ENCODE measurements at places on chromosomes 3 and 15.
A peak's percentile ranks its signal among the peaks of the same experiment; 100 is the strongest.

GRCh38 chr3:71102111-71102983 lies 481.2 kb downstream of the FOXP1 start:
- peaks cover 38% of the 10 kb centered on the region for H3K4me1 ChIP-seq
- H3K4me3 ChIP-seq, result no peak overlapping the region
- no peaks in the 10 kb centered on the region for H3K27me3 ChIP-seq
- H3K36me3 ChIP-seq, result no peaks in the 10 kb centered on the region

- DNase-seq, result no peak
- peaks cover 2% of the 10 kb centered on the region for H3K36me3 ChIP-seq
- no peak overlapping the region for H3K27ac ChIP-seq
- H3K27me3 ChIP-seq, result no peaks in the 10 kb centered on the region
- H3K4me1 ChIP-seq, result no peaks in the 10 kb centered on the region
Observed at GRCh38 chr3:57252404-57252803, 24.9 kb downstream of the APPL1 start.

DNA sequence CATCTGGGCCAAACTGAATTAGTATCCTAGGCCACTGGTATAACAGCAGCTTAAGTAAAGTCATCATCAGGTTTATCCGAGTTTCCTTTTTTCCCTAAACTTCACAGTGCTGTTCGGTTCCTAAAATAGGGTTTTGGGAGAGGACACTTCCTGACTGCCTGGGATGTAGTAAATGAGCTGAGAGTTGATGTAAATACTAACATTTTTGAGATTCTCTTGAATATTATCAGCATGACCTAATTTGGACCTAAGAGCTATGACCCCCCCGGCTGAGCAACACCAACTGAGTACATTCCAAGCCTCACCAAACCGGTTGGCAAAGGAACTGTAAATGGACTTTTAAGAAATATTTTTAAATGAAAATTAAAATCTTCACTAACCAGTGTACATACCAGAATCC lies 78.8 kb downstream of the IL5RA start:
- H3K27ac ChIP-seq, result no peak overlapping the region
- H3K27me3 ChIP-seq, result no peaks in the 10 kb centered on the region

DNA sequence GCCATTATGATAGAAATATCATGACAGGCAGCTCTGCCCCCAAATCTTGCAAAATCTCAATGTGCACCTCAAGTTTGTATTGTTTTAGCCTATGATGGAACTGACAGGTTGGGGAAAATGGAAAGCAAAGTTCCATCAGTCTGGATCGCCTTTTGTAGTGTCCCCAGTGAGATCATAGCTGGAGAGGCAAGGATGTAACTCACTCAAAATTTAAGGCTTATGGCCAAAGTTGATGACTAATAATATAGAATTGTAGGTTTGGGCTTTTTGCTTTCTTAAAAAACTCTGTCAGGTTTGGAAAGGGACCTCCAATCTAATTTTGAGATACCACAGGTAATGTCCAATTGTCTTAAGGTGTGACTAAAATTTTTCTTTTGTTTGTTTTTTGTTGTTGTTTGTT lies 1.4 kb upstream of the ACP3 start:
- no peaks in the 10 kb centered on the region for H3K36me3 ChIP-seq
- no peaks in the 10 kb centered on the region for H3K27me3 ChIP-seq
- DNase-seq, result no peak
- H3K4me3 ChIP-seq, result no peak overlapping the region

- no peaks in the 10 kb centered on the region for H3K27me3 ChIP-seq
- no peak overlapping the region for H3K4me3 ChIP-seq
- no peak overlapping the region for H3K27ac ChIP-seq
- no peak for DNase-seq
Observed at GRCh38 chr3:103181160-103181559, 746.3 kb downstream of the ZPLD1 start.

- H3K36me3 ChIP-seq, result peaks cover 6% of the 10 kb centered on the region
- no peak for DNase-seq
- no peaks in the 10 kb centered on the region for H3K27me3 ChIP-seq
- H3K4me3 ChIP-seq, result no peak overlapping the region
Observed at GRCh38 chr15:72037321-72037720, 80.6 kb downstream of the MYO9A start.

DNA sequence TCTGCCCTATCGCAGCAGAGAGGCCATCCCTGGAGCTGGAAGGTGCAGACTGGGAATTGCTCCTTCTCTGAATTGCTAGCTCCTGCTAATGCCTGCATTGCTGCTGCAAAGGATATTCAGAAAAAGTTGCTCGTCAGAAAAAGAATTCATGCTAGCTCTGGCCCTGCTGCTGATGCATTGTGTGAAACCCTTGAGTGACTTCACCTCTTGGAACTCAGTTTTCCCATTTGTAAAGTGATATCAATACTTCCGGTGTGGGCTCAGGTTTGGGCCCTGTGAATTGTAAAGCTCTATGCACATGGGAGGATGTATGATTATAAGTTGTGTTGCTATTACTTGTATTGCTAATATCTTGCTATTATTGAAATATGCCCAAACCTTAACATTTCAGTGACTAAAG lies 11.4 kb downstream of the SQOR start:
- H3K27ac ChIP-seq, result no peak overlapping the region
- no peak overlapping the region for H3K4me3 ChIP-seq
- H3K36me3 ChIP-seq, result no peaks in the 10 kb centered on the region
- H3K27me3 ChIP-seq, result no peaks in the 10 kb centered on the region
- no peaks in the 10 kb centered on the region for H3K4me1 ChIP-seq

DNA sequence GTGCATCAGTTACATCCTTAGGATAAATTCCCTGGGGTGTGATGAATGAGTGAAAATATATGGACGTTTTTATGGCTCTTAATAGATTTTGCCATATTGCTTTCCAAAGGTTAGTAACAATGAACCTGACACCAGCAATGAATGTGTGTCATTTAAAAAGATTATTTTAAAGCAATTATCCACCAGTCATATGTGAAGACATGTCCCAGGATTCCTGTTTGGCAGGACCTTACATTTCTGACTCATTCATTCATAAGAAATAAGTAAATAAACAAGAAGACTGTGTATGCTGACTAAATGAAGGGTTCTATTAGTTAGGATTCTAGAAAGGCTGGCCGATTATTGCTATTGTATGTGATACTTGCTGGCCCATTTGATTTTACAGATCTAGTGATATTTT lies 201.5 kb downstream of the SOX2 start:
- H3K27me3 ChIP-seq, result no peaks in the 10 kb centered on the region
- DNase-seq, result no peak
- H3K36me3 ChIP-seq, result no peaks in the 10 kb centered on the region

GRCh38 chr3:71763426-71763825 lies 9.8 kb downstream of the GPR27 start:
- no peaks in the 10 kb centered on the region for H3K4me1 ChIP-seq
- DNase-seq, result no peak
- no peaks in the 10 kb centered on the region for H3K36me3 ChIP-seq
- no peak overlapping the region for H3K4me3 ChIP-seq
- no peaks in the 10 kb centered on the region for H3K27me3 ChIP-seq

GRCh38 chr15:31606194-31606669 lies 279.6 kb downstream of the KLF13 start:
- H3K36me3 ChIP-seq, result no peaks in the 10 kb centered on the region
- H3K27ac ChIP-seq, result no peak overlapping the region
- H3K27me3 ChIP-seq, result no peaks in the 10 kb centered on the region
- no peak for DNase-seq
- H3K4me3 ChIP-seq, result no peak overlapping the region

GRCh38 chr3:150055332-150055731 lies 84.6 kb upstream of the PFN2 start:
- H3K27me3 ChIP-seq, result no peaks in the 10 kb centered on the region
- DNase-seq, result no peak
- H3K4me3 ChIP-seq, result no peak overlapping the region

DNA sequence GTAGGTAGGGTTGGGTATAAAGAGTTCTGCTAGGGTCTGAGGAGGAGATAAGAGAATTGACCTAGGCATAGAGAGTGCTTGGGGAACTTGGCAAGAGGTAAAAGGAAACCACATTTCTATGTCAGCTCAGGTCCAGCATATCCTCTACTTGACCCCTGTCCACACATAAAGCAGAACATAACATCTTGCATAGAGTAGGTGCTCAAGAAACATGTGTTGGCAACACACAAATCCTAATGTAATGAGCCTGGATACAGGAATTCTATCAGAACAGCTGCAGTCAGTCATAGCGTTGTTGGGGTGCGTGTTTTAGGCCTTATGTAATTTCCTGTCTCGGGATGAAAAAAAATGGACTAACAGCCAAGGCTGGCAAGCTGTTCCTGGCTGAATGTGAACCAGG lies 35.0 kb upstream of the PLCL2 start:
- no peak for DNase-seq
- no peak overlapping the region for H3K27ac ChIP-seq
- H3K36me3 ChIP-seq, result no peaks in the 10 kb centered on the region
- peak overlapping the region; percentile 35 for H3K4me3 ChIP-seq
- no peaks in the 10 kb centered on the region for H3K4me1 ChIP-seq

DNA sequence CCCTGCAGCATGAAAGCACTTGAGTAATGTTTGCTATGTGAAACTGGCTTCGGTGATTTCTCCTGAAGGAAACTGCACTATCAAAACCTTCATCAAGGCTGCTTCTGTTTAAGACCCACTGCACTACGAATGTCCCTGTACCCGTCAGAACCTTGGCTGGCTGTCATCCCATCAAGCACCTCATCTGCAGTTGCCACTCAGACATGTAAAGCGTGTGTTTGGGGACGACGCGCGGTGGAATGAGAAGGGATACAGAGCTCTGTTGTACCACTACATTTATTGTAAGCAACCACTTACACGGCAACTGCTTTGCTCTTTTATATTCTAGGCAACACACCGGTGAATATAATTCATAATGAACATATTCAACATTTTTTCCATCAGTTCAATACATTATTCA lies 147.6 kb downstream of the TIGIT start:
- H3K4me1 ChIP-seq, result peaks cover 3% of the 10 kb centered on the region
- no peak overlapping the region for H3K27ac ChIP-seq
- no peak overlapping the region for H3K4me3 ChIP-seq
- no peak for DNase-seq

DNA sequence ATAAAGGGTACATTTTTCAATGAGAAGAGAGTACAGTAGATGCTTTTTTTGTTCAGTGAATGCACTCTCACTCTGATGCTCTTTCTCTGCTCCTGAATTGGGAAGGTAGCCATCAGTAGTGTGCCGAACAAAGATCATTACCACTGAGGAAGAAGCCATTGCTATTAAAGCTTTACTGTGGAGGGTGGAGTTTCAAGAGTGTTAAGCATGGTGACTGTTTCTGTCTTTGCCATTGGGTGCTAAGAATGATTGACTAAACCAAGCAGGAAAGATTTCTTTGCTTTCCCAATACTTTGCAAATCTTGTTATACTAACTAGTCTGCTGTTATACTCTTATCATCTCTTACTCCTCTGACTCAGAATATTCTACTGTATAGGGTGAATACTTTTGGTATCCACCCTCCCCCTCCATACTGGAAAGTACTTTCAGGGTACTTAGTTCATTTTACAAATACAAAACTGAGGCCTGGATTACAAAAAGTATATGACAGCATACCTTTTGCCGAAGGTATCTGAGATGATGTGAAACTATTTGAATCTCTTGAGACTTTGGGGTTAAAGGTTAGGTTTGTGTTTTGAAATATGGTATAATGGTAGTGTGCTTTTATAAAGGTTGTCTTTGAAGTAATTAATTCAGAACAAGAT lies 1.7 kb downstream of the RAB11A start:
- no peaks in the 10 kb centered on the region for H3K4me1 ChIP-seq
- H3K27me3 ChIP-seq, result no peaks in the 10 kb centered on the region
- H3K4me3 ChIP-seq, result peak overlapping the region; percentile 66
- no peaks in the 10 kb centered on the region for H3K36me3 ChIP-seq
- no peak for DNase-seq

GRCh38 chr15:100878130-100878529 lies 1.5 kb upstream of the ALDH1A3 start:
- no peaks in the 10 kb centered on the region for H3K4me1 ChIP-seq
- DNase-seq, result no peak
- no peak overlapping the region for H3K27ac ChIP-seq
- no peak overlapping the region for H3K4me3 ChIP-seq
- peaks cover 75% of the 10 kb centered on the region for H3K27me3 ChIP-seq

- H3K4me1 ChIP-seq, result no peaks in the 10 kb centered on the region
- H3K4me3 ChIP-seq, result no peak overlapping the region
- H3K27ac ChIP-seq, result no peak overlapping the region
- DNase-seq, result no peak
- H3K36me3 ChIP-seq, result no peaks in the 10 kb centered on the region
Observed at GRCh38 chr3:191783024-191783423, 322.1 kb downstream of the PYDC2 start.

DNA sequence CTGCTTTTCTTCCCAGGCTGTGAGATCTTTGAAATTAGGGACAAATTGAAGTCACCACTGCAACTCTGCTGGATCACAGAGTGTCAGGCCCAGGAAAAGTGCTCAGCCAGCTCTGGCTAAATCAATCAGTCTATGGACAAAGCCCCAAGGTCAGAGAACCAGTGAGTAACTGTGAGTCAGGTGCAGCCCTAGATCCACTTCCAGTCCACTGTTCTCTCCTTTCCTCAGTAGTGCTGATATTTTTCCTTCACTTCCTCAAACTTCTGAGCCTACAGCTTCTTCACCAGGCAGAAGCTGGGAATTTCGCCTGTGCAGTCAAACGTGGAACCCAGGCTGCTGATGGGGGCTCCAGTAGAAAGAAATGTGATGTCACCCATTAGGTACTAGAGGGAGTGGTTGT lies 75.1 kb upstream of the TRIM42 start:
- no peaks in the 10 kb centered on the region for H3K4me1 ChIP-seq
- no peaks in the 10 kb centered on the region for H3K36me3 ChIP-seq

DNA sequence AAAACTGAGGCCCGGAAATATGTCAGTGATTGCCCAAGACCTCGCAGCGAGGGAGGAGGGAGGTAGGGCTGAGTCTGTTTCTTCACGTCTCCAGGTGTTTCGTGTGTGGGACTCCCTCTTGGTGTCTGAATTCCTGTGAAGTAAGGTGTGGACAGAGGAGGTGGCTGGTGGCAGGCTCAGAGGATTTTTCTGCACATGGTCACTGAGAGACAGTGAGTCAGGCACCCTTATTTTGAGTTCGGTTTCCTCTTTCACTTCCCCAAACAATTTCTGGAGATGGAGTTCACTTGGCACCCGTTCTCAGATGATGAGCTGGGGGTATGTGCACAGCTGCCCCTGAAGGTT lies 46.3 kb upstream of the VPS8 start:
- no peak overlapping the region for H3K27ac ChIP-seq
- H3K4me3 ChIP-seq, result no peak overlapping the region
- no peaks in the 10 kb centered on the region for H3K27me3 ChIP-seq
- H3K36me3 ChIP-seq, result no peaks in the 10 kb centered on the region
- DNase-seq, result no peak

GRCh38 chr3:195075941-195076875 lies 194.8 kb downstream of the XXYLT1 start:
- no peaks in the 10 kb centered on the region for H3K27me3 ChIP-seq
- no peak overlapping the region for H3K4me3 ChIP-seq

- H3K36me3 ChIP-seq, result no peaks in the 10 kb centered on the region
- H3K4me1 ChIP-seq, result peaks cover 6% of the 10 kb centered on the region
- no peaks in the 10 kb centered on the region for H3K27me3 ChIP-seq
Observed at GRCh38 chr3:123489400-123490004, 40.6 kb upstream of the ADCY5 start.

GRCh38 chr3:63762180-63762579 lies 56.9 kb upstream of the C3orf49 start:
- H3K4me3 ChIP-seq, result no peak overlapping the region
- H3K36me3 ChIP-seq, result no peaks in the 10 kb centered on the region
- no peak for DNase-seq
- H3K27me3 ChIP-seq, result no peaks in the 10 kb centered on the region
- no peaks in the 10 kb centered on the region for H3K4me1 ChIP-seq

GRCh38 chr3:53593611-53594010 lies 99.2 kb downstream of the CACNA1D start:
- no peak overlapping the region for H3K27ac ChIP-seq
- H3K4me3 ChIP-seq, result no peak overlapping the region
- H3K4me1 ChIP-seq, result no peaks in the 10 kb centered on the region
- DNase-seq, result no peak
- H3K27me3 ChIP-seq, result no peaks in the 10 kb centered on the region
